ENCODE measurements at places on chromosomes 13 and 19. TPM values are rescaled to one million over a fixed set of nuclear protein-coding genes. Genes with fewer than 3 reads are reported as not detected.

Gene CFD
- polyA plus RNA-seq: 101 TPM

Gene LSR
- polyA plus RNA-seq: 51.8 TPM

Gene WTIP
- 2.2 TPM for polyA plus RNA-seq

Gene ZNF486
- polyA plus RNA-seq: 1.8 TPM

Gene UBAC2
- 43.0 TPM for polyA plus RNA-seq

Gene MPV17L2
- 9.0 TPM for polyA plus RNA-seq

Gene LILRA1
- polyA plus RNA-seq: not detected

Gene PEAK3
- polyA plus RNA-seq: under 0.01 TPM

Gene ZNF304
- 3.1 TPM for polyA plus RNA-seq

Gene SIGLEC12
- polyA plus RNA-seq: 0.86 TPM

Gene PLD3
- 118 TPM for polyA plus RNA-seq

Gene GNG8
- polyA plus RNA-seq: not detected

Gene NR2F6
- polyA plus RNA-seq: 59.5 TPM

Gene ANGPTL8
- 8.1 TPM for polyA plus RNA-seq

Gene FLT1
- polyA plus RNA-seq: 0.69 TPM

Gene ZNF414
- polyA plus RNA-seq: 31.0 TPM

Gene CYP4F12
- polyA plus RNA-seq: 6.0 TPM

Gene CEACAM8
- polyA plus RNA-seq: not detected

Gene EFNA2
- polyA plus RNA-seq: 40.6 TPM

Gene KLK2
- polyA plus RNA-seq: not detected

Gene FRY
- polyA plus RNA-seq: 5.5 TPM

Gene SULT2A1
- polyA plus RNA-seq: 0.23 TPM

Gene POLR2I
- polyA plus RNA-seq: 46.7 TPM

Gene ZNF429
- 7.8 TPM for polyA plus RNA-seq

Gene FAM32A
- 90.2 TPM for polyA plus RNA-seq

Gene OR7G1
- polyA plus RNA-seq: not detected

Gene ENOX1
- polyA plus RNA-seq: 0.23 TPM

Gene PRTN3
- polyA plus RNA-seq: not detected

Gene NANOS3
- 0.16 TPM for polyA plus RNA-seq

Gene FGF9
- polyA plus RNA-seq: 0.36 TPM

Gene TINCR
- 27.5 TPM for polyA plus RNA-seq

Gene OR10H1
- not detected for polyA plus RNA-seq

Gene RNF225
- 0.07 TPM for polyA plus RNA-seq

Gene PSG1
- not detected for polyA plus RNA-seq

Gene RGS9BP
- polyA plus RNA-seq: 0.04 TPM

Gene NCAN
- polyA plus RNA-seq: under 0.01 TPM

Gene ERCC5
- polyA plus RNA-seq: 45.0 TPM

Gene FGF22
- 0.20 TPM for polyA plus RNA-seq

Gene DHPS
- polyA plus RNA-seq: 74.1 TPM

Gene HCST
- 36.1 TPM for polyA plus RNA-seq

Gene KCNJ14
- under 0.01 TPM for polyA plus RNA-seq

Gene RFPL4AL1
- polyA plus RNA-seq: not detected

Gene TMEM238
- not detected for polyA plus RNA-seq

Gene STOML3
- polyA plus RNA-seq: 0.23 TPM

Gene LILRB4
- 23.8 TPM for polyA plus RNA-seq

Gene HS6ST3
- not detected for polyA plus RNA-seq

Gene SCN1B
- polyA plus RNA-seq: 4.9 TPM

Gene SLC25A15
- 5.3 TPM for polyA plus RNA-seq

Gene HSD11B1L
- 6.3 TPM for polyA plus RNA-seq

Gene OLFM4
- polyA plus RNA-seq: 10.2 TPM

Gene ZNF57
- polyA plus RNA-seq: 16.8 TPM

Gene ZNF813
- 1.9 TPM for polyA plus RNA-seq

Gene EFNB2
- polyA plus RNA-seq: 13.4 TPM

Gene AMH
- polyA plus RNA-seq: 0.69 TPM

Gene ZNF555
- polyA plus RNA-seq: 0.92 TPM

Gene ANO8
- polyA plus RNA-seq: 0.46 TPM

Measured in sigmoid colon (tissue), 7 donors.